Naive B cell (primary cell): ENCODE measurements at places on chromosomes 7 and 10.
A peak's percentile ranks its signal among the peaks of the same experiment; 100 is the strongest.

GRCh38 chr10:132690821-132691610, 94.9 kb downstream of the NKX6-2 start:
- DNase-seq, result no peak

DNA sequence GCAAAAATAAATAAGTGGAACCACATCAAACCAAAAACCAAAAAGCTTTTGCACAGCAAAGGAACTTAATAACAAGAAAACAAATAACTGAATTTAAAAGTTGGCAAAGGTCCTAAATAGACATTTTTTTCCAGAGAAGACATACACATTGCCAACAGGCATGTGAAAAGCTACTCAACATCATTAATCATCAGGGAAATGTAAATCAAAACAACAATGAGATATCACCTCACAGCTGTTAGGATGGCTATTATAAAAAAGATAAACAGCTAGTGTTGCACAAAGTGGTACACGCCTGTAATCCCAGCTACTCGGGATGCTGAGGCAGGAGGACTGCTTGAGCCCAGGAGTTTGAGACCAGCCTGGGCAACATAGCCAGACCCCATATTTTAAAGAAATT, 2.2 kb upstream of the SUN3 start:
- no peak for DNase-seq

DNA sequence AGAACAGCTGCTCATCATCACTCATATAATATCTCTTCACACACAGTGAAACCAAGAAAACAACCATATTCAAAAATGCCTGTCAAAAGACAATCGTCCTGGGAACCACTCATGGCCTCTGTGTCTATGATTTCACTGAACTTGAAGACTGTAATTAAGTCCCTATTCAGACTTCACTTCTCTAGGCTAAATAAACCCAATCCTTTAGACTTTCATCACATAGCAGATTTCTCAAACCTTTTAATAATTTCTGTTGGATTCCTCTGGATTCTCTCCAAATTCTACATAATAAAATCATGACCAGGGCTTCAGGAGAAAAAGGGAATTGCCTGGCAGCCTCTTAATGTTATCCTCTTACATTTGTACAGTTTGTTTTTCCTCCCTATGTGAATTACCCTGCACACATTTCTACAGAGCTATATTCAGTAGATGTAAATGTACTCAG, 201.1 kb downstream of the LRRN3 start:
- DNase-seq, result no peak

DNA sequence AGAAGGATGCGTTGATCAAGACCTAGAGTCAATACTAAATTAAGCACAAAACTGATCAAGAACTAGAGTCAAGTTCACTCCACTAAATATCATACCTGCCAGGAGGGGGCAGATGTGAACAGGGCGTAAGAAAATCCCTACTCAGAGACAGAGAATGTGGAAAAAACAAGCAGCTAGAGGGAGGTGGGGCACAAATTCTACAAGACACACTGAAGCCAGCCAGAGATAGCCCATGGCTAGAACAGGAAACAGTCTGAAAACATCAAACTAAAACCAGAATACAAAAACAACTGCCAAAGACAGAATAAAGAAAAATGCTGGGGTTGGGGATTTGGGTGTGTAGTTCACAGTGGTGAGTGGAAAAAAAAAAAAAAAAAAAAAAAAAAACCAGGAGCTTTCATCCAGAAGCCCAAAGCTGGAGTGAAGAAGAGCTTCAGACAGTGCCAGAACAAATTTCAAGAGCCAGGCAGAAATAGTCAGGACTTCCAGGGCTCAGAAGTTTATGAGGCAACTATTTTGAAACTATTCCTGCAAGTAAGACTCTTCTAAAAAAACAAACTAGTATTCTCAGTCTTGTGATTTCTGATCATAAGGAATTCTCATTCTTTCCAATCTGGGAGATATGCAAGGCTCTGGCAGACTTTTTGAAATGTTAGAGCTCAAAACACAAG, 118.3 kb downstream of the CCDC71L start:
- DNase-seq, result peak; percentile 29

DNA sequence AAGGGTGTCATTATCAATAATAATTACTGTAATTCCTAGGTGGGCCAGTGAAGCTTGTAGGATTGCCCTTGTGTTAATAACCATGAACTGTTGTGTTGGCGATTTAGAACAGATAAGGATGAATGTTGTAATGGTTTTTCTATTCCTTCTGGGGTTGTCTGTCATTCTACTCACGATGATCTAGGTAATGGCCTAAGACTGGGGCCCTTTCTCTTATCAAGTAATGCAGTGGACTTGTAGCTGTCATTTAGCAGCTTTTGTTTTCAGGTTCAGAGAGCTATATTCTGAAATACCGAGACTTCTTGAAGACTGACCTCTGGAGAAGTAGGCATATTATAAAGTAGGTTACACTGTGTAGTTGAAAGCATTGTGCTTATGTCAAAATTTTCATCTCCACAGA, 110.2 kb downstream of the TAF3 start:
- DNase-seq, result no peak

- DNase-seq, result no peak
These were observed 58.4 kb downstream of the MGMT start for GRCh38 chr10:129525401-129525801.

DNA sequence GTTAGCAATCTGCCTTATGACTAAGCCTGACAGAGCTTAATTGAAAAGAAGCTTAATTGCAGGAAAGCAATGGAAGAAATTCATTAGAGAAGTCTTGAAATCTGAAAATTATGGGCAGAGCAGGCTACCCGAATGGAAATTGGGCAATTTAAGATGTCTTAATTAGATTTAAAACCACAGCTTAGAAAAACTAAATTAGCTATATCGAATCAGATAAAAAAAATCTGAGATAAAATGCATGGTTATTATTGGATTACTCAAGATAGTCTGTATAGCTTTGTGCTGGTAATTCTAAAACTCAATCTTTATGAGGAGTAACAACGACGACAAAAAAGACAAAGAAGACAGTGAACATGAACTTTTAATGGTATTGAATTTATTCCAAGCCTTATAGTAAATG, 248.1 kb upstream of the LRRN3 start:
- no peak for DNase-seq

- no peak for DNase-seq
These were observed 29.9 kb downstream of the TCF7L2 start for GRCh38 chr10:112979927-112980326.

GRCh38 chr10:114313866-114314265, 74.8 kb downstream of the VWA2 start:
- DNase-seq, result no peak

GRCh38 chr7:47571331-47572093, 10.4 kb downstream of the TNS3 start:
- peak; percentile 47 for DNase-seq

DNA sequence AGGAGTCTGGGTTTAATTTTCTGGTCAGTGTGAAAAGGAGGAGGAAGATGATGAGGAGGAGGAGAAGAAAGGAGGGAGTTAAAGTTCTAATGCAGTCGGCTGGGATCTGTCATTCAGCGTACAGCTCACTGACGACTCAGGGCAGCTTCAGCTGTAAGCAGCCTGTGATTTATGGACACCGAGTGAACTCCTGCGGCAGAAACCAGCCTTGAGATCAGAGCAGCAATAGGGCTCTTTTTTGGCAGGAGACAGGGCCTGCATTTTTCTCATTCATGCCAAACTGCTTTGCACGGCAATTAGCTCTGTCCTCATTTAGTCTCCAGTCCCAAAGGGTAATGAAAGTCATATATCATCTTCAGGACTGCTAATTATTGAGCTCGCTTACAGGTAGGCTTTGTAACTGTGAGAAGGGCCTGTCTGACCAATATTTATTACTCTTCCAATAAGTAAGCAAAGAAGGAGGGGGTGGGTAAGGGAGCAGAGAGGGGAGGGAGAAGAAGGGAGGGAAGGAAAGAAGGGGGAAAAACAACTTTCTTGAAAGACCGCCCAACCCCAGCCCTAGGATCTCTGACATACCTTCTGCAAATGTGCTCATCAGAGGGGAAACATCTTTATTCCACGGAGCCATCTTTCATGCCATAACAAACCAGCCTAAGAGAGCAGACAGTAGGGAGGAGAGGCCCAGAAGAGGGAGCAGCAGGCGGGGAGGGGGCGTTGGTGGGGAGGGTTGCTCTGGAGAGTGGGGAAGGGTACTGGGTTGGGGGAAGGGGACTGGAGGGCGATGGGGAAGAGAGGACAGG, 48.1 kb upstream of the COMTD1 start:
- no peak for DNase-seq

- no peak for DNase-seq
These were observed 41.2 kb upstream of the ADRB1 start for GRCh38 chr10:114002422-114002821.

- DNase-seq, result no peak
These were observed 39.9 kb upstream of the SMNDC1 start for GRCh38 chr10:110344622-110345021.

DNA sequence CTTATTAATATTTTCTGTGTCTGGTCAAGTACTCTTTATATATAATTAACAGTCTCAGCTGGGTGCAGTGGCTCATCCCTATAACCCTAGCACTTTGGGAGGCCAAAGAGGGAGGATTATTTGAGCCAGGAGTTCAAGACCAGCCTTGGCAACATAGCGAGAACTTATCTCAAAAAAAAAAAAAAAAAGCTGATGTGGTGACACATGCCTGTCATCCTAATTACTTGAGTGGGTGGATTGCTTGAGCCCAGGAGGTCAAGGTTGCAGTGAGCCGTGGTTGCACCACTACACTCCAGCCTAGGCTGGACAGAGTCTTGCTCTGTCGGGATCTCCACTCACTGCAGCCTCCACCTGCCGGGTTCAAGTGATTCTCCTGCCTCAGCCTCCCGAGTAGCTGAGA, 6.7 kb upstream of the ELOVL3 start:
- no peak for DNase-seq

DNA sequence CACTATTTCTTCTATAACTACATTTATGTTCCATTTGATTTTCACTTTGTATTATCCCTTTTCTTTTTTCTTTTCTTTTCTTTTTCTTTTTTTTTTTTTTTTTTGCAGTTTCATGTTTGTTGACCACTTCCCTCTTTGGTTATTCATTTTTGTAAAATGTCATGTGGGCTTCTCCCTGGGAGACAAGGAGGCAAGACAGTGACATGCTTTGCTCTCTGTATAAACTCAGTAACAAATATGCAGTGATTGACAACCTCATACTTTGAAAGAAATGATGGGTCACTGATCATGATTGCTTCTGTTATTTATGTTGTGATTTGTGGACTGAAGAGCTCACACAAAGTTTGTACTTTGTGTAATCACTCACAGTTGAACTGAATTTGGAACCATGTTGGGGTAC, 90.2 kb upstream of the ABI1 start:
- no peak for DNase-seq

- no peak for DNase-seq
These were observed at the start of gene DNTT for GRCh38 chr10:96304230-96304629. TSS of gene DNTT (plus strand) at chr10:96304434. CDS start at chr10:96304498, 64 bp downstream.

DNA sequence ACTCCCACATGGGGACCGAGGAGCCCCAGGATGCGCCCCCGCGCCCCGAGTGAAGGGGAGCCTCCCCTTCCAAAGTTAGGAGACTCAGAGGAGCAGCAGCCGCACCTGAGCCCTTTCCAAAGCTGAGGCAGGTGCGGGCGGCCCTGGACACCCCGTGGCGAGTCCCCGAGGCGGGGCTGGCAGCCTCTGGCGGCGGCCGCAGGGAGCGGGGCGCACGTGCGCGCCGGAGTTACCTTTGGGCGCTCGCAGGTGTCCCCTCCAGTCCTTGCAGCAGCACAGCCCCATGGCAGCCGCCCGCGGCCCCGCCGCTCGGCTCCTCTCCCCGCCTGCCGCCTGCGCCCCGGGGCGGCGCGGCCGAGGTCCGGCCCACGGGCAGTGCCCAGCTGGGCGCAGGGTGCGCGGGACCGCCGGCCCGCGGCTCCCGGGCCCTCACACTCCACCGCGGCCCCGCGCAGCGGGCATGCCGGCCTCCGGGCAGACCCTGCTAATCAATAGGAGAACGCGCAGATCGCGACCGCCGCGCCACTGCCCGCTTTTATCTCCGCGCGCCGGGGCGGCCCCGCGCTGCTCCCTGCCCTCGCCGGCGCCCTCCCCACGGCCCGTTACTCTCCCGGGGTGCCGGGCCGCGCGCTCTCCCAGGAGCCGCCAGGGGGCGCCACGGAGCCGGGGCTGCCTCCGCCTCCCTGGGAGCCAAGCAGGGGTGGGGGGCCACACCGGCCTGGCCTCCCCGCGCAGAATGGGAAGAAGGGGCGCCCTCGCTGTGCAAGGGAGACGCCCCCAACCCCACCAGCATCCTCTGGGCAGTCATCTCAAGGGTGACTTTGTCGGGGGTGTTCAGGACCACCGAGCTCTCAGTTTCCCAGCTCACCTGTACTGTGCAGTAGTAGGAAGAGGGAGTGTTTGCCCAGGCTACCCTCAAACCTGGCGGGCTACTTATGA, 80.8 kb downstream of the ARHGAP22 start:
- no peak for DNase-seq

GRCh38 chr10:2476812-2477553, 590.4 kb upstream of the PFKP start:
- no peak for DNase-seq

DNA sequence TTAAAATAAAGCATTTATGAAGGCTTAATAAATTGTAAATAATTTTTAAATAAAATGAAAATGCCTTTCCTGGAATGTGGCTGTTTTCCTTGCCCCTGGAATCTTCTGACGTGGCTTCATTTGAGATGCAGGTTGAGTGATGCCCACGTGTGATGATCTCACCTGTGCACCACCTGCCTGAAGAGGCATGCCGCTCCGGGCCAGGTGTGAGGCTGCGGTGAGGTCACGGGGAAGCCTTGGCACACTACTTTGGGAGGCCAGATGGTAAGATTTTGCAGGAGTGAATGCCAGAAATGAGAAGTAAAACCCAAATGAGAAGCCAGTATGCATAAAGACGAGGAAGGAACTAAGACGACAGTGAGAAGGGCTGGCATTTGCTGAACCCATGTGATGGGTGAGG, 36.2 kb downstream of the GOT1 start:
- no peak for DNase-seq

GRCh38 chr10:70088308-70088698, 35.7 kb downstream of the MACROH2A2 start:
- DNase-seq, result no peak

- DNase-seq, result no peak
These were observed 90.5 kb upstream of the POM121L12 start for GRCh38 chr7:52944921-52945320.
